ENCODE measurements at places on chromosomes 5 and 9.

- DNase-seq, result no peak
Observed at GRCh38 chr5:34789021-34789531, 49.9 kb upstream of the TTC23L start.

GRCh38 chr9:37503736-37504135 is 18.0 kb downstream of the POLR1E start:
- DNase-seq, result no peak

GRCh38 chr9:78972303-78972999 is 599.3 kb upstream of the TLE4 start:
- DNase-seq, result no peak

DNA sequence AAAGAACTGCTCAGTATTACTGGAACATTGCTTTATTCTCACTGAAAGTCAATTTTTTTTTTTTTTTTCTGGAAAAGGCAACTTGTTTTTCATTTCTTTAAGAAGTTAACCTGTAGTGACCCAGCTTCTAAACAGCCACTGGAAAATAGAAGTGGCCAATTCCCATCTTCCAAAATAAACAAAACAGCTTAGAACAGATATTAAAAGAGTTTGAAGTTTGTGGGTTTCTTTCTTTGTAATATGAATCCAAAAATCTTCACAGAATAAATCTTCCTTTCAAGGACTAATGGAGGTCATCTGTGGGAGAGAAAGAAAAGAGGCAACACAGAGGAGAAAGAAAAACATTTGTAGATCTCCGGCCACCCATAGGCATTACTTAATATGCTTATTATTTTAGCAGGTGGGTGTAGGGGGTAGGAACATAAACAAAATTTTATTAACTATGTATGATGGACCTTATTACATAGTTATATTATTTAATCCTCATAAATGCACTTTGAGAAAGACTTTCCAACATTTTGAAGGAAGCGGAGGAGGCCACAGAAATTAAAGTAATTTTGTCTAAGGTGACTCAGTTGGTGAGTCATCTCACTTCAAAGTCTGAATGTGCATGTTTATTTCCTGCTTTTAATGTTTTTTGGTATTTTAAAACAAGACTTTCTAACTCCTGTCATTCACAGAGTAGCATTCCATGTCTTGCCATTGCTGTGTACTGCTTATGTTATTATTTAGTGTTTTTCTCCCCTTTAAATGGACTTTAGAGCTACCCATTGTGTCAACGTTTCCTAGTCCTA is 1791.8 kb upstream of the WWC1 start:
- no peak for DNase-seq

DNA sequence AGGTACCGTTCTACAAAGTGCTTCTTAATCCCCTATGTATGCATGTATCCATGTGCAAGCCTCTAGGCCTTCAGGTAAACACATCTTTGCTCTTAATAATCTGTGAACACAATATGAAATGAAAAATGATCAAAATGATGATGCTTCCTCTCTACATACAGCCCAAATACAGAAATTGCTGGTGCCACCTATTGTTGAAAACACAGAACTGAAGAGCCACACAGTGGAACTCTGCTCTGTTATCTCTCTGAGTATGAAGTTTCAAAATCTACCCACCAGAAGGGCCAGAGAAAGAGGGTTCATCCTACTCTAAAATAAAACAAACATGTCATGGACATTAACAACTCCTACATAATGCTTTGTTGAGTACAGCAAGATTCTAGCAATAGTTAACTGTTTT is 71.3 kb downstream of the GLIS3 start:
- DNase-seq, result no peak

DNA sequence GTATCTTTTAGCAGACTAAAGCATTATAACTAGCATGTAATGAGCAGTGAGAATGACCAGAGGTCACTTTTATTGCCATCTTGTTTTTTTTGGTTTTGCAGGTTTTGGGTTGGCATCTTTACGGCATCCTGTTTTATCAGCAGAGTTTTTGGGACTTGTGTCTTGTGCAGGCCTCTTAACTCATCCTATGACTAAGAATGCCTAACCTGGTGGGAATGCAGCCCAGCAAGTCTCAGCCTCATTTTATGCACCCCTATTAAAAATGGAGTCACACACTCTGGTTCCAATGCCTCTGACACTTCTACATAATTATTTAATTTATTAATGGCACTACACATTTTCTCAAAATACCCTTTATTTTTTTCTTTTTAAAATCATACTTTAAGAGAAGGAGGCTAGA is 726.5 kb upstream of the RIOK2 start:
- no peak for DNase-seq

- peak; percentile 61 for DNase-seq
Observed at GRCh38 chr5:62690421-62690820, 111.8 kb downstream of the LRRC70 start.

DNA sequence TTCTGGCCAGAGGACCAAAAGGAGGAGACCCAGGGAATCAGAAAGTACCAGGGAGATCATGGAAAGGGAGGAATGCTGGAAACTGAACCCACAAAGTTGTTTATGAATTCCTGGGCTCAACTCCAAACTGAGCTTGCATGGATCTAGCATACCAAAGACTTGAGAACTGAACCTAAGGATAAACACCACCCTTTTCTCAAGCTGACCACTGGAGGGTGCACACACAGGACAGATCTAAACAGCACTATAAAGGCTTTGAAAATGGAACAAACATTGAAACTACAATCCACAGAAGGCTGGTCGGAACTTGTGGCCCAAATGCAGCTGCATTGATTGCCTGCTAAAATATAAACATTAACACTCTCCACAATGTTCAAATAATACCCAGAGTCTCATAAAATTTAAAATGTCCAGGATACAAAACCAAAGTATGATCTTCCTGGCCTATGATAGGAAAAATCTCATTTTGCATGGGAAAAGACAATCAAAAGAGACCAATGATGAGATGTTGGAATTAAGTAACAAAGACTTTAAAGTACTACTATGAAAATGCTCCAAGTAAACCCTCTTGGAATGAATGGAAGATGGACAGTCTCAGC is 15.6 kb upstream of the IRF1 start:
- no peak for DNase-seq

GRCh38 chr9:124812441-124812876 is 35.5 kb downstream of the OLFML2A start:
- peak; percentile 78 for DNase-seq

DNA sequence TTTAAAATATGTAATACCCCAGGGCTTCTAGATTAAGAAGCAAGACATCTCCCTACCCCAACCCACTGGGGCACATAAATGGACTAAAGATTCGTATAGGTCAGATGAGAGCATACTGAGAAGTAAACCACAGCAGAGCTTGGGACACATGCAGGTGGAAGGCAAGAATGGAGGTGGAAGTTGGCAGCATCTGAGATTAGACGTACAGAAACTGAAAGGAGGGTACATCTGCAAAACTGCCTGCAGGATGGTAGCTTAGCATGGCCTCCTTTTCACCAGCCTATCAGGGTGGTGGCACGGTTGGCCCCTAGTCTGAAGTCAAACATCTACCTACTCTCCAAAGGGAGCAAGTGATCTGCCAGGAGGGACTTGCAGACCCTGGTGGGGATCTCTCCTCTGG is 181.8 kb downstream of the TSSK1B start:
- DNase-seq, result no peak

- DNase-seq, result peak; percentile 80
Observed at GRCh38 chr5:151696470-151697061, 9.9 kb upstream of the SPARC start.

DNA sequence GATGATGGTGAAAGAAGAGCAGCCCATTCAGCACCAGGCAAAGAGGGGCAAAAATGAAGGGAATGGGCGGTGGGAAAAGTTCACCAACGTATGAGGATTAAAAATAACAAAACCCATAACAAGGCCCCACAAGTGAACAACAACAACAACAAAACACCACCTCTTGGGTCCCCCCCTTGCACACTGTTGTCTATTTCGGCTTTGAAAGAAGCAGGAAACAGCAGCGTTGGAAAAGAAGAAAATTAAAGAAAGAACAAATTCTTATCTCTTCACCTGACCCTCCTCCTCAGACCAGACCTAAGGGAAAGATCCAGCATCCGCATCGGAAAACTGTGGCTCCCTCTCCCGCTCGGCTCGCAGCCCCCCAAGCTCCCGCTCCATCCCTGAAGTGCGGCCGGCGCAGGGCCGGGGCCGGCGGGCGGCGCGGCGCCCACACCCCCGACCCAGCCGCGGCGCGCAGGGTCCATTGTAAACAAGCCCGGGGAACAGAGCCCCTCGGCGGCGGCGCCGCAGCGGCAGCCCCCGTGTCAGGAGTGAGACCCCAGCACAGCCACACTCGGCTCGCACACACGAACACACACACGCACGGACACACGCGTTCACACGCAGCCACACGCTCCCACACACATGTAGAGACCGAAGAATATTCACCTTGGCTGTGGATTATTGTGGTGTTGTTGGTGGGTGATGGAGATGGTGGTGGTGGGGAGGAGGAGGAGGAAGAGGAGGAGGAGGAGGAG is 535 bp downstream of the RFX3 start:
- no peak for DNase-seq
